ENCODE measurements at places on chromosomes 13 and 19.

DNA sequence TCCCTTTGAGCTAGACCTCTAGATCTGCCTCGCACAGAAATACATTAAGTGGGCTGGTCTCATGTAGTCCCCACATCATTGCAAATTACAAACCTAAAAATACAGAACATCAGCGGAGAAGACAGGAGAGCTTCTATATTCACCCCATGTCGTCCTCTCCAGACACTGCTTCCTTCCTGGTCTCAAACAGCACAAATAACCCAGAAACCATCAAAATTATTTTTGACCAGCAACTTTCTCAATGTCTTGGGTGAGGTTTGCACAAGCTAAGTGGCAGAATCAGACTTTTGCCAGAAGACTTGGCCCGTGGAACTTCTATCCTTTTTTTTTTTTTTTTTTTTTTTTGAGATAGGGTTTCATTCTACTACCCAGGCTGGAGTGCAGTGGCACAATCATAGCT, 28.2 kb downstream of the CLEC17A start:
- no peak for DNase-seq

DNA sequence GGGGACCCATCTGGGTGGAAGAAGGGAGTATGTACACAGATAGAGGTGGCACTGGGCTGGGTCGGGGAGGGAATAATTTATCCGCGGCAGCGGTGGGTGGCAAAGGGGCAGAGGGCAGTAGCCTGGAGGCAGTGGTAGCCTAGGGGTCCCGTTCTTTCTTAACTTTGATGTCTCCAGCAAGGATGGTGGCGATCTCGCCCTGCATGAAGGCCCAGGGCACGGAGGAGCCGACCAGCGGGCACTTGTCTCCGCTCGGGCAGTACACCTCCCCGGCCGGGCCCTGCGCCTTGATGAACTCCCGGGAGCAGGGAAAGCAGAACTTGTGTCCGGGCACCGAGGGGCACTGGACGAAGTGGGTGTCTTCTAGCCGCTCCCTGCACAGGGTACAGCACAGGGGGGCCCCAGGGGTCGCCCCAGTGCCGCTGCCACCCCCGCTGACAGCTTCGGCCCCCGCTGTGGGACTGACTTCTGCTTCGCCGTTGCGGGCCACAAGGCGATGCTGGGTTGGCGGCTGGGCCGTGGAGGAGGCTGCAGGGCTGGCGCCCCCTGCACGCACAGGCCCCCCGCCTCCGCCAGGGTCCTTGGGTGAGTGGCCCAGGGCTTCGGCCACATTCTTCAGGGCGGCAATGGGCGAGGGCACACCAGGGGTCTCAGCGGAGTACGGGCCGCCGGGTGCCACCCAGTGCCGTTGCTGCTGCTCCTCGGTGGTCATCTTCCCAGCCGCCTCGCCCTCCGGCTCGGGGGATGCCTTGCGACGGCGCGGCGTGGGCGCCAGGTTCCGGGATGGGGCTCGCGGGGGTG, 1.9 kb downstream of the IRF2BP1 start:
- DNase-seq, result no peak

- no peak for DNase-seq
Observed at GRCh38 chr13:22200440-22200839, 529.6 kb downstream of the FGF9 start.

DNA sequence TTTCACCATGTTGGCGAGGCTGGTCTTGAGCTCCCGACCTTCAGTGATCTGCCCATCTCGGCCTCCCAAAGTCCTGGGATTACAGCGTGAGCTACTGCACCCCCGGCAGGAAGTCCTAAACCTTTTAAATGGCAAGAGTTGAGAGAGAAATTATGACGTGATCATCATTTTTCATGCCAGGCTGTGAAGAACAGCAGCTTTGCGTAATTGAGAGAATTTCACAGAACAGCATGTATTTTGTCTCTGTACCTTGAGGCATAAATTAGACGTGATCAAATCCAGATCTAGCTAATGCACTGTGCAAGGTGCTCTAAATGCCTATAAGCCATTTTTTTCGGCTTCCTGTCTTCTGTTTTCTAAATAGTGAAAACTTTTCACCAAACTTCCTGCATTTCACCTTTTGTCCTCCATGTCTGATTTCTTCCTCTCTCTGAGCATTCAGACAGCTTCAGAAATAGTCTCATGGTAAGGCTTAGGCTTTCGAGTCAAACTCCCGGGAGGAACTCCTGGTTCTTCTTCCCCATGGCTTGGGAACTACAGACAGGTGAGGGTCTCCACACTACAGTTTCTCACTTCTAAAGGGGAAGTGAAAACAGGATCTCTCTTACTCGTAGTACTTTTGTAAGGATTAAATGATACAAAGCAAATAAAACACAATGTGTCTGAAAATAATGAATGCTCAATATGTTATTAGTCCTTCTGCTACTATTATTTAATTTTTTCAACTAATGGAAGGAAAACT, 51.0 kb downstream of the WDFY2 start:
- DNase-seq, result no peak

DNA sequence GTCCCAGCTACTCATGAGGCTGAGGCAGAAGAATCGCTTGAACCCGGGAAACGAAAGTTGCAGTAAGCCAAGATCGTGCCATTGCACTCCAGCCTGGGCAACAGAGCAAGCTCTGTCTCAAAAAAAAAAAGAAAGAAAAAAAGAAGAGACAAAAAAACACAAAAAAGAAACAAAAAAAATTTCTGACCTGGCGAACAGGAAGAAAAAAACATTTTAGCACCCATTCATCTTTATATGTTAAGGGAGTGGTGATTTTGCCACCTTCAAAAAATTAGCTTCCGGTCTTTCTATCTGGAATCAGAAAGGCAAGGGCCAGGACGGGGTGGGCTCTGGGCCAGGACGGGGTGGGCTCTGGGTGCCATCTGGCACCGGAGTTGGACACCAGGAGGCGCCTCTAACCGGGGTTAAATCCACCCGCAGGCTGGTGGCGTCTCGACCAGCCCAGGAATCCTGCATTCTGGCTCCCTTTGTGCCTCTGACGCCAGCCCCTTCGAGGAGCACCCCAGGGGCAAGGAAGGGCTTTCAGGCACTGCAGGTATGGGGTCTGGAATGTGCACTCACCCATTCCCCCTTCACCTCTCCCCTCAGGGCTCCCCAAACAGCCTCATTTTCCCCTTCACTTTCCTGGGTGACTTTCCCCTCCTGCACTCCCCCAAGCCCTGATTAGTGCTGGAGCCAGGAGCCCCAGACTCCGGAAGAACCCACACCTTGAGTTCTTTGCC, 10.4 kb upstream of the ZSWIM4 start:
- no peak for DNase-seq

- no peak for DNase-seq
Observed at GRCh38 chr13:102280366-102280765, 121.5 kb downstream of the FGF14 start.

- DNase-seq, result no peak
Observed at GRCh38 chr13:81207636-81208035, 866.7 kb upstream of the SPRY2 start.

DNA sequence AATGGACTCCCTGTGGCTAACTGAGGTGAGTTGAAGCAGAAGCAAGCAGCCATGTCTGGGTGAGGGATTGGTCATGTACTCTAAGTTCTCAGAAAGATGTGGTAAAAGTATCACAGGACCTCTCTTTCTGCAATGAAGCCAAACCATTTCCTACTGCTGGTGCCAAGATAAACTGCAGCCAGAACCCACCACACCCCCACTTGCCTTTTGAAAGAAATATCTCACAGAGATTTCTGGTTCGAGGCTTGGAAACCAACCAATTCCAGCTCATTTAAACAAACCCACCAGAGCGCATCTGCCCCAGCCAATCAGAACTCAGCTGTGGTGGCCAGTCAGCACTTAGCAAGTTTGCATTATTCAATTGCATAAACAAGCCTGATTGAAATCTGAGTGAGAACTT, 204.5 kb upstream of the ATXN8OS start:
- no peak for DNase-seq

DNA sequence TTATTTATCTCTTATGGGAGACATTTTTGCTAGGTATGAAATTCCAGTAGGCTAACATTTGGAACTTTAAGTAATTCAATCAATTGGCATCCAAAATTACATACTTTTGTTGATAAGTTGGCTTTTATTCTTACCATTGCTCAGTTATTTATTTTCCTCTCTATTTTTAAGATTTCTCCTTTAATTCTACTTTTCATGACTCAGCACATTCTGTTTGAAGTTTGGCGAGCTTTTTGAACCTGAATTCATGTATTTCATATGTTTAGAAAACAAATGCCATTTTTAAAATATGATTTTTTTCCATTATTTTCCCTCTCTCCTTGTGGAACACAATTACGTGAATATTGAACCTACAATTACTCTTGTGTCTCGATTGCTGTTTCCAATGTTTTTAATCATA, 2896.3 kb upstream of the PCDH20 start:
- no peak for DNase-seq

- DNase-seq, result no peak
Observed at GRCh38 chr13:80499536-80500290, 158.8 kb upstream of the SPRY2 start.

DNA sequence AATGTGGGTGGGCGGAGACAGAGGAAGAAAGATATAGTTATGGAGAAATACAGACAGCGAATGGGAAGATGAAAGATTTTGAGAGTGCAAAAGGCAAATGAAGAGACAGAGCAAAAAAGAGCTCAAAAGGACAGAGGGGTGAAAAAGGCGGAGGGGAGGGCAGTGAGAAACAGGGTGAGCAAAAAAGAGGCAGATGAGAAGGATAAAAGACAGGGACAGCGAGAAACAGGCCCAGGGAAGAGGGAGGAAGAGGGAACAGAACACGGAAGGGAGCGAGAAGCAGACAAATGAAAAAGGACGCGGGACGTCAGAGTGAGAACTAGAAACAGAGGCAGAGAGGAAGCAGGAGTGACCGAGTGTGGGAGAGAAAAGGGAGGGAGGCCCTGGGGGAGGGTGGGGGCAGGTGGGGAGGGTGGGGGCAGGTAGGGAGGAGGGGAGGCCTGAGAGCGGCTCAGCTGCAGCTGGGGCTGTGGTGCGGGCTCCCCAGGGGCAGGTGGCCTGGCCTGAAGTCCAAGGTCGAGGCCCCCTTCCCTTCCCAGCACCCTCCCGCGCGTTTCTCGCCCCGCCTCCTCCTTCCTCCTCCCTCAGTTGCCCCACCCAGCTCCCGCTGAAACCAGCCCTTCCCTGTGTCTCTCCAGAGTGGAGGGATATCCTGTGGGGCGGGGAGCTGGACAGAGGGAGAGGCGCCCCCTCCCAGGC, 2.9 kb downstream of the KLK1 start:
- DNase-seq, result no peak

DNA sequence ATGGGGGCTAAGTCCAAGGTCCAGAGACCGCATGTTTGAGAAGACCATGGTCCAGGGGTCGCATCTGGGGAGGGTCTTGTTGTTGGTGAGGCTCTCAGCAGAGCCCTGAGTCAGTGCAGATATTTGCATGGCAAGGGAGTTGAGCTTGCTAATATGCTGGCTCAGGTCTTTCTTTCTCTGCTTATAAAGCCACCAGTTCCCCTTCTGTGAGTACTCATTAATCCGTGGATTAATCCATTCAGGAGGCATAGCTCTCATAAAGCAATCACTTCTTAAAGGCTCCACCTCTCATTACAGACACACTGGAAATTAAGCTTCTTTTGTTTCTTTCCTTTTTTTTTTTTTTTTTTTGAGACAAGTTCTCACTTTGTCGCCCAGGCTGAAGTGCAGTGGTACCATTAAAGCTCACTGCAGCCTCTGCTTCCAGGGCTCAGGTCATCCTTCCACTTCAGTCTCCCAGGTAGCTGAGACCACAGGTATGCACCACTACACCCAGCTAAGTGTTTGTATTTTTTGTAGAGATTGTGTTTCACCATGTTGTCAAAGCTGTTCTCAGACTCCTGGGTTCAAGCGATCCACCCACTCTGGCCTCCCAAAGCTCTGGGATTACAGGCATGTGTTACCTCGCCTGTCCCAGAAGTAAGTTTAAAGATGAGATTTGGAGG, 216.4 kb downstream of the SLITRK5 start:
- DNase-seq, result no peak

GRCh38 chr19:35533822-35534392, 651 bp downstream of the GAPDHS start:
- no peak for DNase-seq

GRCh38 chr13:46951516-46951915, 54.7 kb upstream of the HTR2A start:
- DNase-seq, result no peak

GRCh38 chr13:74068471-74068870, 65.7 kb downstream of the KLF12 start:
- no peak for DNase-seq

DNA sequence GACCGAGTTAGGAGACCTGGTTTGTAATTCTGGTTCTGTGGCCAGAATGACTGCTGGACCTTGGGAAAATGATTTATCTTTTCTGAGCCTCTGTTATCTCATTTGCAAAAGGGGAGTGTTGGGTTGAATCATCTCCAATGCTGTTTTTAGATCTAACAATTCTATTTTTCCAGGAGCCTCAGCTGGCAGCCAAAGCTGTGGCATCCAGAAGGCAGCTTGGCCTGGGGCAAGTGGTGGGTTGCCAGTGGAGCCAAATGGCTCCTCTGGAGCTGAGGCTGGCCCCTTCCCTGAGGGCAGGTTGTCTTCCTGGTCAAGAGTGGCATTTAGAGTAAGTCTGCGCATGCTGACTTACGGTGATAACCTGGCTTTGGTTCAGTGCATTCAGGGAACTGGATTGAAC, 21.3 kb downstream of the B3GLCT start:
- DNase-seq, result no peak

DNA sequence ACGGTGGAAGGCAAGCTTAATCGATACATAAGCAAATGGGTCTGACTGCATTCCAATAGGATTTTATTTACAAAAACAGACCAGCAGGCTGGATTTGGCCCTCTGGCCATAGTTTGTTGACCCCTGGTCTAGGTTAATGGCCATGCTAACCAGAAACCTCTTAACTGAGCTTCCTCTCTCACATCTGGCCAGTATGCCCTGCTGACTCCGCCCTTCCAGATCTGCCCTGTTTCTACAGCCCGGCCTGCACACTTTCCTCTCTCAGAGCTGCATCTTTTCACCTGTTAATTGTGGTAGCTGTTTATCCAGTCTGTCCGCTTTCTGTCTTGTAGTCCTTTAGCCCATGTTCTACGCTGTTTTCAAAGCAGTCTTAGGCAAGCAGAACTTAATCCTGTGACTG, 25.6 kb downstream of the EDNRB start:
- DNase-seq, result peak; percentile 11
